ENCODE measurements at places on chromosomes 4 and X.
A peak's percentile ranks its signal among the peaks of the same experiment; 100 is the strongest.

- no peak for DNase-seq
These were observed 382.2 kb upstream of the SPOCK3 start for GRCh38 chr4:167616476-167616875.

- no peak for DNase-seq
These were observed 109.4 kb downstream of the DLG3 start for GRCh38 chrX:70554081-70554480.

DNA sequence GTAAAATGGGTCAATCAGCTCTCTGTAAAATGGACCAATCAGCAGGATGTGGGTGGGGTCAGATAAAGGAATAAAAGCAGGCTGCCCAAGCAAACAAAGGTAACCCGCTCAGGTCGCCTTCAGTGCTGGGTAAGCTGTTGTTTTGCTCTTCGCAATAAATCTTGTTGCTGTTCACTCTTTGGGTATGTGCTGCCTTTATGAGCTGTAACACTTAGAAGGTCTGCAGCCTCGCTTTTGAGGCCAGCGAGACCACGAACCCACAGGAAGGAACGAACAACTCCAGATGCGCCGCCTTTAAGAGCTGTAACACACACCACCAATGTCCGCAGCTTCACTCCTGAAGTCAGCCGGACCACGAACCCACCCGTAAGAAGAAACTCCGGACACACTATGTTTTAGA, 11.5 kb upstream of the CAMK2D start:
- DNase-seq, result no peak

DNA sequence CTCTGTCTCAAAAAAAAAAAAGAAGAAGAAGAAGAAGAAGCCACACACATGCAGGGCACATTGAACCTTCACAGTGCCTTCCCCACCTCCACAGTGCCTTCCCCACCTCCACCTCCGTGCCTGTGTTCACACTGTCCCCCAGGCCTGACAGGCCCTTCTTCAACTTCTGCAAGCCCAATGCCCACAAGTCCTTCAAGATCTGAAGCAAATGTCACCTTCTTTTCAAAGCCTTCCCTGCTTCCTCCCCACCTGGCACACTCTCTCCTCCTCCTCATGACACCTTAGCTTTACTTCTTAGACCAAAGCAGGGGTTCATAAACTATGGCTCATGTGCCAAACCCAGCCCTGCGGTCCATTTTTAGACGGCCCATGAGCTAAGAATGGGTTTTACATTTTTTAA, 19.9 kb downstream of the ELF4 start:
- DNase-seq, result no peak

DNA sequence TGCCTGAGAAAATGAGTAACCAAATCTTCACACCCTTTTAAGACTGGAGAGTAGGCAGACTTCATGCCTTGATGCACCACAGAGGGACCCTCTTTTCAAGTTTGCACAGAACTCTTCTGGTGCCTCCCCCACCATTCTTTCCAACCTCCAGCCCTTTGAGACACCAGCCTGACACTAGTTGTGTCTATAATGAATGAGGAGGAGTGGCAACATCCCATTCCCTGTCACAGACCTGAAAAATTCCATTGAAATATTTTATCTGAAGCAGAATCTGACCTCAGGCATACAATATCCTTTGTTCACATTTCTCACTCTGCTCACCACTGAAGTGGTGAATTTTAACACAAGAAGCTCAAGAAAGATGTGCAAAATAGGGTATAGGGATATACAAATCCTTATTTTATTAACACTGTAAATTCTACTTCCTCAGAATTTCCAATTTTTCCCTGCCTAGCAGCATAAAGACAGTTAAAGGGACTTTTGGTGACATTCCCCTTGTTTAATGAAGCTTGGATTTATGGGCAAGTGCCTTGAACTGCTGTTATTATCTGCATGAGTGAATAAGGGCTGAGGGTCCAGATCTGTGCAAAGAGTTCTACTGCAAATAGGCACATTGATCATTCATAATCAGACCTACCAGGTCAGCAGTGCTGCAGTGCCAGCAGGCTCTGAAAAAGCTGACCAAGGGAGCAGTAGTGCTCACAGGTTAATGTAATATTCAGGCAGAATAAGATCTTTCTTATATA, 149.9 kb upstream of the PAQR3 start:
- no peak for DNase-seq

- DNase-seq, result no peak
These were observed 15.3 kb downstream of the SEPSECS start for GRCh38 chr4:25144870-25145481.

GRCh38 chrX:47091149-47091775, 13.0 kb downstream of the RGN start:
- no peak for DNase-seq

DNA sequence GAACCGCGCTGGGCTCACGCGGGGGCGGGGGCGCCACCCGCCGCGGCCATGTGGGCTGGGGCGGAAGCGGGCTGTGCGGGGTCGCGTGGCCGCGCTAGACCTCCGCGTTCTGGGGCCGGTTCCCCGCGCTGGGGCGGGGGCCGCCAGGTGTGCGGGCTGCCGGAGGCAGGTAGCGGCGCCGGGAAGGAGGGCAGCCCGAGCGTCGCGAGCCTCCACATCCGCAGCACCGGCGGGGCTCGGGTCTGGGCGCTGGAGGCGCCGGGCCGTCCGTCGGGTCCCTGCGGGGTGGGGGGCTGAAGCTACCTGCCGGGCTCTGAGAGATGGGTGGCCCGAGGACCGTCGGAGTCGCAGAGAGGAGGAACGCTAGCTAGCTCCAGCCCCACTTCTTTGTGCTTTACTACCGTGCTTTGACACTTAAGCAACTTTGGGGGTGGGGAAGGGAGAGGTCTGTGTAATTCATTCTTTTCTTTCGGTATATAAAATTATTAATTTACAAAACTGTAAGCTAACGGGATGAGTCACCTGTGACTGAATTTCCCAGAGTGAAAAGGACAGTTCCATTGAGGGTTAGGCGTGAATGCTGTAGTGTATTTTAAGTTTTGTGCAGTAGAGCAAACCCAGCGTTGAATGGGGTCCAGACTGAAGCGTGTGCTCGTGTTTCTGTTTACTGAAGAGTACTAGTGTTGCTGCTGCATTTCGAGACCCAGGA, 689 bp downstream of the METAP1 start:
- DNase-seq, result no peak

GRCh38 chr4:1126506-1126905, 13.1 kb upstream of the RNF212 start:
- DNase-seq, result no peak

DNA sequence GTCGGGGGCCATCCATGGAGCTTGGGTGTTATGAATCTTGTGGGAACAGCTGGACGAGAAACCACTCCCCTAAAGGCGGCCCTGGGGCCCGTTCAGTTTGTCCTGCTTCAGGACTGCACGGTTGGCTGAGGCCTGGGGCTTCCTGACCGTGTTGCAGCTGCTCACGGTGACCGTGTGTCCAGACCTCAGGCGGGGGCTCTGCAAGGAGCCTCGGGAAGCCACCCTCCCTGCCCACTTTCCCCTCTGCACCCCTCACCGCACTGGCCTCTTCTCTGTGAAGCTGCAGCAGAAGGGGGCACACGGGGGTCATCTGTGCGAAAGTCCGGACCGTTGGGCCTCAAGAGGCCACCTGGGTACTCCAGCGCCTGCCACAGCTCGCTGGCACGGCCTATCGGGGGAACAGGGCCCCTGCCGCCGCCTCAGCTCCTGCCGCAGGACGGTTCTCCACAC, 29.4 kb downstream of the UVSSA start:
- DNase-seq, result no peak

DNA sequence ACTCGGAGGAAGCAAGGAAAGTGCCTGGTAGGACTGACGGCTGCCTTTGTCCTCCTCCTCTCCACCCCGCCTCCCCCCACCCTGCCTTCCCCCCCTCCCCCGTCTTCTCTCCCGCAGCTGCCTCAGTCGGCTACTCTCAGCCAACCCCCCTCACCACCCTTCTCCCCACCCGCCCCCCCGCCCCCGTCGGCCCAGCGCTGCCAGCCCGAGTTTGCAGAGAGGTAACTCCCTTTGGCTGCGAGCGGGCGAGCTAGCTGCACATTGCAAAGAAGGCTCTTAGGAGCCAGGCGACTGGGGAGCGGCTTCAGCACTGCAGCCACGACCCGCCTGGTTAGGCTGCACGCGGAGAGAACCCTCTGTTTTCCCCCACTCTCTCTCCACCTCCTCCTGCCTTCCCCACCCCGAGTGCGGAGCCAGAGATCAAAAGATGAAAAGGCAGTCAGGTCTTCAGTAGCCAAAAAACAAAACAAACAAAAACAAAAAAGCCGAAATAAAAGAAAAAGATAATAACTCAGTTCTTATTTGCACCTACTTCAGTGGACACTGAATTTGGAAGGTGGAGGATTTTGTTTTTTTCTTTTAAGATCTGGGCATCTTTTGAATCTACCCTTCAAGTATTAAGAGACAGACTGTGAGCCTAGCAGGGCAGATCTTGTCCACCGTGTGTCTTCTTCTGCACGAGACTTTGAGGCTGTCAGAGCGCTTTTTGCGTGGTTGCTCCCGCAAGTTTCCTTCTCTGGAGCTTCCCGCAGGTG, 637 bp downstream of the AR start:
- DNase-seq, result no peak

- DNase-seq, result no peak
These were observed 105.1 kb downstream of the TRAPPC11 start for GRCh38 chr4:183763990-183764754.

DNA sequence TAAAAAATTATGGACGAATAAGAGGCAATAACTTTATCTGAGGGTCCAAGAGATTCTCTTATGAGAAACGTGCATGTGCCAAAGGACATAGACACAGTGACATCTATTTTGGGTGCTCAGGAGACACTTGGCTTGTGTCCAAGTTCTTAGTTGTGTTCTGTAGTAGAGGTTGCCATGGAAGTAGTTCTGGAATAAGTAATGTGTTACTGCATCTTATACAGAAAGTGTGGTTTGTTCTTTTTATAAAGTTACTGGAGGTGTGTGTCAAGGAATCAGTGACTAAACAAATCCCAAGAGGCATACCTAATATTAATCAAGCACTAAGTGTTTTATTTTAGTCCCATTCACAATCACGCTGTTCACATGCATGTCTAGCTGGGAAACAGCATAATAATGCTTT, 305.7 kb downstream of the ARHGAP24 start:
- no peak for DNase-seq

- no peak for DNase-seq
These were observed 30.7 kb upstream of the ZNF280C start for GRCh38 chrX:130299279-130300009.

GRCh38 chr4:57280481-57280880, 170.3 kb upstream of the IGFBP7 start:
- no peak for DNase-seq

GRCh38 chr4:48813964-48814363, 16.9 kb upstream of the OCIAD1 start:
- DNase-seq, result no peak

GRCh38 chr4:6256141-6256540, 13.5 kb upstream of the WFS1 start:
- no peak for DNase-seq

- peak; percentile 25 for DNase-seq
These were observed 200.8 kb downstream of the MGST2 start for GRCh38 chr4:139866276-139866962.

GRCh38 chrX:102599084-102599950, at the start of gene ARMCX5:
TSS of gene ARMCX5 (plus strand) at chrX:102599515. CDS start at chrX:102602142, 2,627 bp downstream.
- DNase-seq, result peak; percentile 81

GRCh38 chr4:38684271-38684670, 20.3 kb downstream of the KLF3 start:
- no peak for DNase-seq

DNA sequence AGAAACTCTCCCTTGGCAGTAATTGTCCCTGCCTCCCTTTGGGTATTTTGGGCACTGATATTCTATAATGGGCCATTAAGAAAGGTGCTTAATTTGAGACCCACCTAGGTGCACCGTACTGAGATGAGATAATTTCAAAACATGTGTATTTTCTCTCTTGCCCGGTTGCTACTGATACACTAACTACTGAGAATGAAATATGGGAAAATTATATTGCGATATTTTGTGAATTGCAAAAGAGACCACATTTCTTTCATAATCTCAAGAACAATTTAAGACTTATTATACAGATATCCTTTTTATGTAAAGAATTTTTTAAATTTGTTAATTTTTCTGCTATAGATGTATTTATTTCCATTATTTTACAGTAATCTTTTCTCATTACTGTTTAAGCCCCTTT, 284.9 kb downstream of the ADGRL3 start:
- DNase-seq, result no peak

DNA sequence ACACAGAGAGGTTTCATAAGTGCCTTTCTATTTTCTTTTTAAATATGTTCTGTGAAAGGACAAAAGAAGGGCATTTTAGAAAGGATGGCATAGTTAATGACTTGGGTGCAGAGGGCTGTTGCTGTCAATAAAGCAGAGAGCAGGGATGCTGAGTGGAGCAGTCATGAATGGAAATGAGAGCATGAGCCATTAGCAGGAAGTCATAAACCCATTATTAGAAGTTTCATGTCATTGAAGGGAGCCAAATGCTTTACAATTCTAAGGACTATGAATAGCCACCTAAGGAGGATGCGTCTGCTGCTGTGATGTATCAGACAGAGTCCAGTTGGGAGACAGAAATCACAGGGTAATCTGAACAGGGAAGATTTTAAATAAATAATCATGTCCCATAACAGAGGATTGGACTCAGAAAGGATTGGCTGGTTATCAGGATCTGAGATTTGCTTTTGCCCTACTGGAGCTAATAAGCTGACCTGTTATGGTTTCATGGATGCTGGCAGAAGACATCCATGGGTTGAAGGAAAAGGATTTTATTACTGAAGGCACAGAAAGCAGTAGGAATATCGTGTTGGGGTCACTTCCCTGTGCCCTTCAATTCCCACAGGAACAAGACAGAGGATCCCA, 47.5 kb upstream of the WDR19 start:
- DNase-seq, result no peak

GRCh38 chr4:140047786-140048185, 106.2 kb downstream of the MAML3 start:
- no peak for DNase-seq

GRCh38 chr4:84606645-84607044, 23.7 kb downstream of the CDS1 start:
- DNase-seq, result no peak

GRCh38 chr4:122003335-122003734, 51.5 kb upstream of the TRPC3 start:
- DNase-seq, result peak; percentile 23

DNA sequence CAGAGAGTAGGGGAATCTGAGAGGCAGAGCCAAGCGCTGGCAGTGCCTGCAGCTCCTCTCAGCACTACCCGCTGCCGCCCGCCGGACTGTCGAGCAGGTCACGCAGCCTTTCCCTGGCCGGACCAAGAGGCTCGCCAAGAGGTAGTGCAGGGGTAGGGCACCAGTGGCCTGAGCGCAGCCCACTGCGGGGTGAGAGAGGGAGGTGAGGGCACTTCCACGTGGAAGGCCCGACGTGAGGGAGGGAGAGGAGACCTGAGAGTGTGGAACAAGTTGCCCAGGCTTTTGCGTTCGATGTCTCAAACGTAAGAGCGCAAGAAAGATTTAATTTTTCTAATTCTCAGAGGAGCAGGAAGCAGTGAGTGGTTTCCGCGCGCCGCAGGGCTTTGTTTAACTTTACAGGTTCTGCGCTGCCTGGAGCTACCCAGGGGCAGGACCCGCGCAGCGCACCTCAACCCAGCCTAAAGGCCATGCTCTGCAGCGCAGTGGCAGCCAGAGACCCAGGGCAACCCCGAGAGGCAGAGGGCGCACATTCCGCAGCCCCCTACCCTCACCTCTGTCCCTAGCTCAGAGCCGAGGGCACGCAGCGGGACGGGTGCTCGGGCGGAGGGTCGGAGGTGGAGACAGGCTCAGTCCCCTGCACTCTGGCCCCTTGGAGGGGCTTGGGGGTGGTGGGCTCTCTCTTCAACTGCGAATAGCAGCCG, 14.9 kb downstream of the ARHGAP36 start:
- no peak for DNase-seq
